ENCODE measurements at places on chromosomes 1 and 21. TPM values are rescaled to one million over a fixed set of nuclear protein-coding genes. Genes with fewer than 3 reads are reported as not detected.

RGS13 gene
- not detected for total RNA-seq

TBX15 gene
- total RNA-seq, result under 0.01 TPM

SHISA4 gene
- total RNA-seq, result 23.6 TPM

GABRD gene
- not detected for total RNA-seq

DHDDS gene
- 48.6 TPM for total RNA-seq

SYCP1 gene
- total RNA-seq, result not detected

FCRL2 gene
- total RNA-seq, result not detected

SPATA1 gene
- not detected for total RNA-seq

EXO1 gene
- 16.6 TPM for total RNA-seq

CELA3B gene
- total RNA-seq, result not detected

CDC42BPA gene
- 16.6 TPM for total RNA-seq

RASSF5 gene
- total RNA-seq, result 0.89 TPM

HP1BP3 gene
- 104 TPM for total RNA-seq

Data from bronchus fibroblast of lung (primary cell).